ENCODE measurements at places on chromosomes 1 and 21.

DNA sequence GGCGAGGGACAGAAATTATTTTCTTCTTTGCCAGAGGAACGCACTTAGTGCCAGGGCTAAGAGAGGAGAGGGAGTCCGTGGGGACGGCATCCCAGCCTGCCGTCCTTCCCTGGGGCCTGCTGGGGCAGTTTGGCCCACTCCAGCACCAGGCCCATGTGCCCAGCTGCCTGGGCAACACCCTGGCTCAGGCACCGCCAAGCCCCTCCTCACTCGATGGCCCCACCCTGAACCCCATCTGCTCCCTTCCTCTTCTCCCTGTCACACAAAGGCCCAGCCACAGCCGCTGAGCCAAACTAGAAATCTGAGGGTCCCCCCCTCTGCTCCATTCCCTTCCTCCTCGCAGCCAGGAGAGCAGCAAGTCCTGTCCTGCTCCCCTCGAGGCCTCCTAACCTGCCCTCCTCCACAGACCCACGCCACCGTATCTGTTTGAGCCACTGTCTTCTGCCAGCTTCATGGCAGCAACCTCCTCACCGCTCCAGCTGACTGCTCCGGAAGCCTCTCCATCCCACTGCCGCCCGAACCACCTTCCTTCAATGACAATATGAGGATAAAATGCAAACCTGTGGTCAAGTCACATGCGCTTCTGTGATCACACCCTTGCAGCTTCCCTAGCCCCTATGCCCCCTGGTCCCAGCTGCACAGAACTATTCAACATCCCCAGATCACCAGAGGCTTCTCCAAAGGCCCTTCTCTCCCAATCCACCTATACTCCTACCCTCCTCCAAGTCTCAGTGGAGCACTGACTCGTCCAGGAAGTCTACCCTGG is 8.4 kb upstream of the TNNI1 start:
- DNase-seq, result no peak

GRCh38 chr1:111706921-111707320 is 32.3 kb downstream of the INKA2 start:
- DNase-seq, result no peak

DNA sequence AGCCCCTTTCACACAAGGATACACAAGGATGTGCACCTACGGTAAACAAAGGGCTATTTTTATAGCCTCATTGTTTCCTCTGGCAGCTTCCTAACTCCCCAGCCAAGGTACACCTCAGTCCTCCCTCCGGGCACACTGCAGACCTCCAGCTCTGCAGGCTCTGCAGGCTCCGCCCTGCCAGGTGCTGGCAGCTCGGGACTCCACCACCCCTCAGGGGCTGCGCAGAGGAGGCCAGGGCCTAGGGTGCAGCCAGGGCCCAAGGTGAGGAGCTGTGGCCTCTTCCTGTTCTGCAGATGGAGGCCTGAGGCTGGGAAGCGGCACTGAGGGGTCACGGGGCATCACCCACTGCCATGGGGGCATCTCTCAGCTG is 19.8 kb upstream of the CLSTN1 start:
- DNase-seq, result no peak

DNA sequence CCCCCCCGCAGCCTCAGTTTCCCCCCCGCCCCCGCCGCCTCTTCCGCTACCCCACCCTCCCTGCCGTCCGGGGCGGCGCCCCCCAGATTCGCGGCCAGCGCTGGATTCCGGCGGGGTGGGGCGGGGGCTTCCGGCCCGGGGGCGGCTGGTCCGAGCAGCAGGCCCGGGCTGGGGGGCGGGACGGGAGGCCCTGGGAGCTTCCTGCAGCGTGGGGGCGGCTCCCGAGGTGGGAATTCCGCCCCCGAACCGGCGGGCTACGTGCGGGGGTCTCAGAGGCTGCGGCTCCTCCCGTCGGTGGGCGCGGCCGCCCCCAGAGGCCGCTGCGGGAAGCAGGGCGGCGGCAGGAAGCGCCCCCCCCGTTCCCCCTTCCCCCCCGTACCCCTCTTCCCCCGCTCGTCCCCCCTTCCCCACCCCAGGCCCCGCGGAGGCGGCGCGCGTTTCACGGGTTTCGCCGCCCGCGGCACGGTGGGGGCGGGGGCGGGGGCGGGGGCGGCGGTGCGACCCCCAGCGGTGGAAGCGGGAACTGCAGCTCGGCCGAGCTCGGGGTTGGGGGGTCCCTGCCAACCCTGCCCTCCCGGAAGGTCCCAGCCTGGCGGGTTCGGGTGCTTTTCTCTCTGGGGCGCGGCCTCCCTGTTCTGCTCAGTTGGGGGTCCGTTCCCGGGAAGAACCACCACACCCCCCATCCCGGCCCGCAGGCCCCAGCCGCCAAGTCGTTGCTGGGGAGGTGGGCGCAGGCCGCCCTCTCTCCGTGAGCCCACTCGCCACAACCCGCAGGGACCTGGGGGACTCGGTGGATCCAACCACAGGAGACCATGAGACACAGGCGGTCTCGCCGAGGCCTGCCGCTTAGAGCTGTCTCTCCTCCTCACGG is 76.3 kb downstream of the MORN1 start:
- no peak for DNase-seq

GRCh38 chr1:30995990-30996612 is 69.4 kb downstream of the PUM1 start:
- DNase-seq, result no peak

- DNase-seq, result no peak
These were observed 124.2 kb upstream of the LYPLAL1 start for GRCh38 chr1:219049501-219049900.

- DNase-seq, result no peak
These were observed 78.4 kb downstream of the OLFM3 start for GRCh38 chr1:101918277-101918676.

GRCh38 chr1:204831186-204831585 is 39.5 kb upstream of the NFASC start:
- no peak for DNase-seq

DNA sequence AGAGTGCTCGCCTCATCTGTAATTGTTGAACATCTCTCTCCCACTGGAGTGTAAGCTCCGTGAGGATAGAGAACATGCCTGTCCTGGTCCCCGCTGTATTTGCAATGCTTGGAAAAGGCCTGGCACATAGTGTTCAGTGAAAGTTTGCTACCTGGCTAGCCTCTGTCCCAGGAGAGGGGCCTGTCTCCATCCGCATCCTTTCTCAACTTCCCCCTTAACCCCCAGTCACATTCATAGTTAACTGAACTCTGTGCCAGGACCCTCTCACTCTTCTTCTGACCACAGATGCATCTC is 15.2 kb downstream of the SPOCD1 start:
- no peak for DNase-seq

GRCh38 chr1:230909974-230910754 is 41.8 kb upstream of the C1orf198 start:
- DNase-seq, result no peak

DNA sequence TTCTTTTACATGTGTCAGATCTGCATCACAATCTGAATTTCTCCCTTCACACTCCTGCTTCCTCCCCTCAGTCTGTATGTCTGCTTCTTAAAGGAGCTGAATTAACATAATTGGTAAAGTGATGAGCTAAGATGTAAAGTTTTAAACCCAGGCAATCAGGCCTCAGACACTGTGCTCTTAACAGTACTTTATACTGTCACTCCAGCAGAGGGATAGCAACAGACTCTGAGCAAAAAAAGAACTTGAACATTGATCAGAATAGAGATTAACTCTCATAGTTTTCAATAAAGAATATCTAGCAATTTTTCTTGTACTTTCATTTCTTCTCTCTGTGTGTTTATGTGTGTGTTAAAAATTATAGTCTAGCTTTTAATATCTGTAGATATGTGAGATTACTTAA is 110.3 kb downstream of the DUSP10 start:
- no peak for DNase-seq

- DNase-seq, result no peak
These were observed 136.1 kb downstream of the KIF26B start for GRCh38 chr1:245290836-245291235.

DNA sequence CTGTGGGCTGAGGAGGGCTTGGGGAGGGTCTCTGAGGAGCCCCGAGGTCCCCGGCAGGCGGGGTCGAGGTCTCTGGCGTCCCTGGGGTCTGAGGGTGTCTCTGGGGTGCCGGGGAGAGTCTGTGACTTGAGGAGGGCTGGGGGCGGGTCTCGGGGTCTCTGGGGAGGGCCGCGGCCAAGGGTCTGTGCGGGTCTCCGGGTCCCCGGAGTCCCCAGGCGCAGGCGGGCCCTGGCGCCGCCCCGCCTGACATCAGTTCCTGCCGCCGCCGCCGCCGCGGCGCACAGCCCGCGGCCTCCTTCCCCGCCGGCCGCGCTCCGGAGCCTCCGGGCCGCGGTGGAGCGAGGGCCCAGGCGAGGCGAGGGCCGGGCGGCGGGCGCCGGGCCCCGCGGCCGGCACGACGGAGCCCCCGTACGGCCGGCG is at the start of gene PLEKHM2:
TSS of gene PLEKHM2 (plus strand) at position 279 of the 420 bp plus-strand sequence. CDS start 239 bp downstream, outside the sequence.
- no peak for DNase-seq

GRCh38 chr1:228723287-228723686 is 12.0 kb upstream of the RHOU start:
- no peak for DNase-seq
